ENCODE measurements at places on chromosomes 5 and 9.

DNA sequence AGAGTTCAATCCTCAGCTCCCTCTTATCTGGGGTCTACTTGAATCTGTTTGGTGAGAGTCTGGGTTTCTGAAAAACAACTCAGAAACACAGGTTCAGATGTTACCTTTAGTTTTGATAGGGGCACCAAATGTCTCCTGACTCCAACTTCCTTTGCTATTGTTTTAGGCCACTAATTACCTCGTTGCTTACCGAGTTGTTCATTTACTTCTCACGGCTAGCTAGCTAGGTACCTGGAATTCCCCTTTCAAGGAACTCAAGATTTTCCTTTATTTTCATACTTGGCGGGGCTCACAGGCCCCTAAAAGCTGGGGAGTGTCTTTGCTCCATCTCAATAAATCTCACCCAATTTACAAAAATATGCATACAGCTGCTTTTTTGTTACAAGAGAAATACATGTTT is 111.4 kb downstream of the SLC28A3 start:
- DNase-seq: no peak

GRCh38 chr9:83477571-83477970 is 60.6 kb downstream of the FRMD3 start:
- DNase-seq: no peak

- no peak for DNase-seq
These were observed 1.2 kb upstream of the CAPSL start for GRCh38 chr5:35939639-35940038.

- no peak for DNase-seq
These were observed 18.8 kb upstream of the CER1 start for GRCh38 chr9:14741369-14741768.

DNA sequence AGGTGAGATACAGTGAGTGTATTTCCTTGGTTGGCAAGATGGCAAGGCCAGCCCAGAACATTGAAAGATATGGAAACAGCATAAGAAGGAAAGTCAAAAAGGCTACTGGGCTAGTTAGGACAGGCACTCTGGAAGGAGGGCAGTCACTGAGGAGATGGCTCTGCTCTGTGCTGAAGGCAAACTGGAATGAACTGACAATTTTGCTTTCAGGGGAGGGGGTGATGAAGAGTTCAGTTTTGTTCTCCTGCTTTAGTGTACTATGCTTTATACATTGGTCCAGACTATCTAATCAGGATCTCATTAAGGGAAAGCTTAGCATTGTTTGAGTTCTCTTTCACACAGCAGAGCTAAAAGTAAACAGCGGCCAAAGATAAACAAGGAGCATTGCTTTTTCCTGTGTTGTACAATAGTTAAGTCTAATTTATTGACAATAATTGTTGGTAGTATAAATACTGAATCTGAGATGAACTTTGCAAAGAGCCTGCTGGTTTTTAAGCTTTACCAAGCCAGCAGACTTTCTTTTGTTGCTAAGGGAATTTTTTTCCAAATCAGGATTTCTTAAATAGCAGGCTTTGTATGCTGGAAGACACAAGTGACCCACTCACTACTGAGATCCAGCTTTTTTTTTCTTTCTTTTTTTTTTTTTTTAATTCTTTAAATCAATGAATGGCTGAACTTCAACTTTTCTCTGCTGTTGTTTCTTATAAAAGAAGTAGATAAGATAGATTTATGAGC is 355.5 kb downstream of the ARRDC3 start:
- no peak for DNase-seq

- DNase-seq: no peak
These were observed 1.3 kb upstream of the ZNF462 start for GRCh38 chr9:106861640-106862109.

DNA sequence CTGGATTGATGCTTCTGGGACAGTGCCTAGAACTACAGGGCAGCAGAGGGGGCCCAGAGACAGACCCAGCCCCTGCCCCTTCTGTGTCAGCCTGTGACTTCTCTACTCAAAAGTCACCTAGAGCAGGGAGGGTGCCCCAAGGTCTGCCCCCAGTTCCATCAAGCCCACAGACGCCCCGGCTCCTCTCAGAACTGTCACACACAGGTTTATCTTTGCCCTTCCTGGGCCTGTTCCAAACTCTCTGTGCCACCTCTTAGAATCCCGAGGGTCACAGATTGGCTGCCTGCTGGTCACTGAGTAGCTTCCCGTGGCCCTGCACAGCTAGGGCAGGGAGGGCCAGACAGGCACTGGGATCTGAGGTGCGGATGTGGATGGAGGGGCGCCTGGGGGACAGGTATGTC is 1.7 kb downstream of the RGS14 start:
- no peak for DNase-seq

GRCh38 chr9:128250839-128251731 is 24.7 kb downstream of the GOLGA2 start:
- no peak for DNase-seq

GRCh38 chr5:32059761-32060530 is 114.2 kb downstream of the GOLPH3 start:
- no peak for DNase-seq

- no peak for DNase-seq
These were observed 142.0 kb upstream of the SH3GL2 start for GRCh38 chr9:17436854-17437253.

- no peak for DNase-seq
These were observed 385.8 kb downstream of the EFNA5 start for GRCh38 chr5:107284822-107285525.

GRCh38 chr9:110143485-110143884 is 64.5 kb downstream of the C9orf152 start:
- DNase-seq: no peak

DNA sequence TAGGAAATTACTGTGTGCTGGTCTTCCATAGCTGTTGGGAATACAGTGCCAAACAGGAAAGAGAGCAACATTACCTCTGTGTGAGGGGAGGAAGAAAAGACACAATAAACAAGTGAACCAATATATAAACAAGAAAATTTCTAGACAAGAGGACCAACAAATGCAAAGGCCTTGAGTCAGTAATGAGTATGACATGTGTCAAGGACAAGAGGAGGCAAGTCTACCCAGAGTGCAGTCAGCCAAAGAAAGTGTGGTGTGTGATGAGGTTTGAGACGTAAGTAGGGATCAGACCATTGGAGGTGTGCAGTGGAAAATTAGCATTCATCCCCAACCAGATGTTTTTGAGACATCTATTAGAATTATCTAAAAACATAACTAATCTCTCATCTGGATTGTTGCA is 69.5 kb upstream of the CDH6 start:
- no peak for DNase-seq

DNA sequence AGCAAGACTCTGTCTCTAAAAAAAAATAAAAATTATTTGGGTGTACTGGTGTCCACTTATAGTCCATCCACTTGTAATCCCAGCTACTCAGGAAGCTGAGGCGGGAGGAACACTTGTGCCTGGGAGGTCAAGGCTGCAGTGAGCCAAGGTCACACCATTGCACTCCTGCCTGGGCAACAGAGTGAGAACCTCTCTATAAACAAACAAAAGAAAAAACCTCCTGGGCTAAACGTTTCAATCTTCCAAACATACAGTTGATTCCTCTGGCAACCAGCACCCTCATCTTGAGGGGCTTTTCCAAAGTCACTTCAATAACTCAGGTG is 13.9 kb upstream of the CDK5RAP2 start:
- no peak for DNase-seq

- DNase-seq: no peak
These were observed 8.8 kb downstream of the ARPC5L start for GRCh38 chr9:124870723-124871122.

DNA sequence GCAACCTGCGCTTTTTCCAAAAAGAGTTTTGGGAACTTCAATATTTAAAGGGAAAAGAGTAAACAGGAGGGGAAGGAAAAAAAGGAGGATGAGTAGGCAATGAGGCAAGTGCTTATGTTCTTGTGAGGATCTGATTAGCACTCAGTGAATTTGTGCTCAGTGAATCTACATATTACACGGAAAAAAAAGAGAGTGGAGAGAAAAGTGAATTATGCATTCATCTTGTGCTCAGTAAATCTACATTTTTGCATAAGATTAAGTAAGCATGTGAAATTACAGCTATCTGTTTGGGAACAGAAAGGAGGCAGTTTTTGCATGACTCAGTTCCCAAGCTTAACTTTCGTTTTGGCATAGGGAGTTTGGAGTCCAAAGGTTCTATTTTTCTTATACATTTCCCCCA is 170.1 kb downstream of the CDH10 start:
- no peak for DNase-seq

DNA sequence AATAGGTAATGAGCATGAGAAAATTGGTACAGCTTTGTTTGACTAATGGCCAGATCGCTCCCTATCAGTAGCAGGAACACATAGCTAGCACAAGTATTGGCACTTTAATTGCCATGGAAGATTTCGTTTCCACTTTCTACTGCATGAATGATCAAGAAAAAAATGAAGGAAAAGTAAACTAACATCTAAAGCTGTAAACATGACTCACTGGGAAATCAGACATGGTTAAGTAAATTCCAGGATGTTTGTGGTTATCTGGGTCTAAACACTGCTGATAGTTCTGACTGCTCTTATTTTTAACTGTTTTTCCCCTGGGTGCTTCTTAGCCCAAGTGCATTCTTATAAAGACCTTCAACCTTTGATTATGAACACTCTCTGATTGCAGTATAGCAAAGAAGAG is 388.9 kb downstream of the NR2F1-AS1 start:
- no peak for DNase-seq

GRCh38 chr9:4879115-4879558 is 86.4 kb downstream of the RCL1 start:
- DNase-seq: no peak

- no peak for DNase-seq
These were observed 337.6 kb upstream of the SEMA6A start for GRCh38 chr5:116912221-116912620.

DNA sequence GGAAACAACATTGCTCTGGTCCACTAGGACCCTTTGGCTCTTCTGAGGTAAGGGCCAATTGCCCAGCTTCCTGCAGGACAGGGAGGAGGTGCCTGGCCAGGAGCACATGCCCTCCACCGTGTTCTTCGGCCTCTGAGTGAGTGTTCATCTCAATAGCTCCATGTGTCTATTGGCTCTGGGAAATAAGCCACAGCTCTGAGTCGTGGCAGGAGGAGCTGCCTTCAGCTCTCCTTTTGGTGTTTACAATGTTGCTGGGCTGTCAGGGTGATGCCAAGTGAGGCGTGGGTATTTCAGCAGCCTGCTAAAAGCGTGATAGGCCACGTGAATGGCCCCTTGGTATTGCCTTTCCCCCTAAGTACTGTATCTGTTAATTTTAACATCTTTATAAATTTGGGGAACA is 26.6 kb downstream of the GADD45G start:
- no peak for DNase-seq

DNA sequence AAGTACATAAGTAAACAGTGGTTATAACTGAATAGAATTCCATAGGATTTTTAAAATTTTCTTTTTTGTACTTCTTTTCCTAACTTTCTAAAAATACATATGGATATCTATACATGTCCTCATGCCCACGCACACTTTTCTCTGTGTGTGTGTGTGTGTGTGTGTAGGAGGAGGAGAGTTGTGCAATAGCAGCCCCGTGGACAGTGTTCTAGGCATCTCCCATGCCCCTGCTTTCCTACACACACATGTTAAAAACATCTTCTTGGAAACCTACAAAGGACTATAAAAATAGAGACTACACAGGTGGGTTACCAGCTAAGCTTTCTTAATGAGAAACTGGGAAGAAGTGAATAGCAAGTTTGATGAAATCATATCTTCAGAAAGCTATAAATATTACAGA is 19.8 kb upstream of the HEXB start:
- DNase-seq: no peak

DNA sequence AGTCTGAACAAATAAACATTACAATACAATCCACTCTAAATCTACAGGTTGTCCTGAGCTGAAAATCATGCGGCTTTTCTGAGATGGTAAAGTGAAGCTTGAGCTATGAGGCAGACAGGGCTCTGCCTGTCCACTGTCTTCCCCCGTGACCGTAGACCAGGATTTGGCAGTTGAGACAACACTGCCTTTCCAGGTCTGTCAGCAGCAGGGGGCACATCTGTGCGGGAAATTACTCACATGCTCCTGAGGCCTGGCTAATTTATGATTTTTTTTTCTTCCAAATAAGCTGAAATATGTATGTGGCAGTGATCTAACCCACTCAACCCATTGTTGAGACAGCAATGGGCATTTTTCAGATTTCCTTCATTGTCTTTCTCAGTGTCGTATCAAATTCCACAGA is 307.9 kb downstream of the FBXL7 start:
- no peak for DNase-seq

- no peak for DNase-seq
These were observed 117.8 kb upstream of the SARDH start for GRCh38 chr9:133855802-133856521.

DNA sequence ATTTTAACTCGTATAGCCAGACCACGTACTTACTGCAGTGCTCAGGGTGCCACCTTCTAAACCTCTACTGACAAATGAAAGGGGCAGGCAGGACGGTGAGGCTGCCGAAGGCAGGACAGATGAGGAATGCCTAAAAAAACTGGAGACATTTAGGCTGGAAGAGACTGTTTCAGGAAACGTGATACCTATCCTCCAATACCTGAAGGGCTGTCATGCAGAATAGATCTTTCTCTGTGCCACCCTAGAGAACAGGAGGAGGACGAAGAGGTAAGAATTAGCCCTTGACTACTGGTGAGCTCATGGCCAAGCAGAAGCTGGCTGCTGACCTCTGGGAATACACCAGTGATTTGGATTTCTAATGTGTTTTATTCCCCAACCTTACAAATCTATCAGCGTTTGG is 139.4 kb downstream of the EFNA5 start:
- DNase-seq: no peak

- peak; percentile 6 for DNase-seq
These were observed 712.0 kb downstream of the CETN3 start for GRCh38 chr5:89697581-89697980.

DNA sequence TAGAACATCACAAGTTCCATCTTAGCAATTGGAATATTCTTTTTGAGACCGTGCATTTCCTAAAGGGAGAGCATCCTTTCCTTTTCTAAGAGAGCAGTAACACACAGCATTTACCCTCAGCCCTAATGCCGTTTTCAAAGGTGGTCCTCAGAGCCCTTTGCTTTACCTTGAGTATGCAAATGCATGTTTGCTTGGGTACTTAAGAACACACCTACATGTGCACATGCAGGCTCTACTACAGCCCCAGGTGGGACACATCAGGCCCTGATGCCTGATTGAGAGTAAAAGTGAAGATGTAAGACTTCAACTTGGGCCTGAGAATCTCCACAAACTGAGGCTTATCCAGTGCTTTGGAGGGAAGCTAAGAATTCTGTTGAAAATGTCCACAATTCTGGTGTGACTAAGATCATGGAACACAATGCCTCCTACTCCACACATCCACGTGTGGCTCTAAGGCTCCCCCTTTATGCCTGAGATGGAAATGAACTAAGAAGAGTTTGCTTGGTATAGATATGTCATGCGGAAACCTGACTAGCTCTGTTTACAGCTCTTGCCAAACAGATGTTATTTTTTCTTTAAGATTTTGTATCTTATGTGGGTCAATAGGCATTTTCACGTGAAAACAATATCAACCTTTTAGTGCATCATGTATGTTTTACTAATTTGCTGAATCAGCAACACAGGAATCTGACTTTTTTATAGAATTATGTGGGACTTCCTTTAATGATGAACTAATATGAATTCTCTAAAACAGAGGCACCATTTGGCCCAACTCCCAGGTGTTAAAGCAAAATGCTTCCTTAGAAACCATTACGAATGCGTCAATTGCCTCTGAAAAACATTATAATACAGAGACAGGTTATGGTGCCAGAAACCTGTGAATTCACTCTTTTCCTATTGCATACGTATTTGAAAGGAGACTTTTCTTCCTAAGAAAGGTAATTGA is 48.9 kb upstream of the SLC2A8 start:
- DNase-seq: no peak

GRCh38 chr9:13513286-13513685 is 233.8 kb upstream of the MPDZ start:
- no peak for DNase-seq

- no peak for DNase-seq
These were observed 657.5 kb upstream of the WWC1 start for GRCh38 chr5:167633931-167634341.
